ENCODE measurements at places on chromosomes 12 and 14. TPM values are rescaled to one million over a fixed set of nuclear protein-coding genes. Genes with fewer than 3 reads are reported as not detected.

GRCh38 chr14:88835661-88836060 lies 11.2 kb downstream of the TTC8 start:
- DNase-seq = no peak

GRCh38 chr12:111413442-111414086 lies 7.8 kb downstream of the SH2B3 start:
- no peak for DNase-seq

DNA sequence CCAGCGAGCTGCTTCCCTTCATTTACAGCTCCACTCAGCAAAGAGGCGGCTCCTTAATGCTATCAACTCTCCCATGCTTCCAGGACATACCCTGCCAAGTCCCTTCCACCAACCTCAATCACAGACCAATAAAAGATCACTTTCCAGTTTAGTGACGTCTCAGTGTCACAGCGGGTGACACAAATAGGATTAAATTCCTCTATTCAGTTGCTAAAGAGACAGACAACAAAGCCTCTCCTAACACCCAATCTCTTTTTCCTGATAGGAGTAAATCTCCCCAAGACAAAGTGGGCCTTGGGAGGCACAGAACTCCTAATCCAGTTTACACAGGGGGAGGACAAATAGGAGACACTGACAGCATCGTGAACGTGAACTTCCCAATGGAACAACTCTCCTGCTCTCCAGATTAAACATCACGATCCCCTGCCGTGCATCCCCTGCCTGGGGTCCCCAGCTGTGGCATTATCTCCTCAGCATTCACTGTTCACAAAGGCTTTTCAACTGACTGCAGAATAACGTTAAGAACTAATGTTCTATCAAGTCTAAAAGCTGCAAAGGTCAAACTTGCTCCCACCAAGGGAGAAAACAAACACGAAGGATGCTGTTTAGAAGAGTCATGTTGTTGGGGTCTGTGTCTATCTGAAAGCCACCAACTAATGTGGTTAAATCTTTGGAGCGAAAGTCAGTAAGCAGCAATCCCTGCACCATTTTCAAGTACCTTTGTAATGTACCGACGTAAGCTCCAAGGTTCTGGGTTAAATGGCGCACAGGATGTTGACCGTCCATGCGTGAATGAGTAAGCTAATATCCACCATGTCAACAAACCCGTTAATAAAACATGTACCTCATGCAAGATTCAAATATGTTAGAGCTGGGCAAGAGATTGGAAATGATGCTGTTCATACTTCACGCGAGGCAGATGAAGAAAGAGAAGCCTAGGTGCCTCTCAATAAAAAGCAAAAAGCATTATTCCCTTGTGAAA lies 31.5 kb downstream of the TMEM132D start:
- no peak for DNase-seq

- DNase-seq = no peak
Measured at GRCh38 chr12:50647479-50647878, 116.4 kb upstream of the ATF1 start.

DNA sequence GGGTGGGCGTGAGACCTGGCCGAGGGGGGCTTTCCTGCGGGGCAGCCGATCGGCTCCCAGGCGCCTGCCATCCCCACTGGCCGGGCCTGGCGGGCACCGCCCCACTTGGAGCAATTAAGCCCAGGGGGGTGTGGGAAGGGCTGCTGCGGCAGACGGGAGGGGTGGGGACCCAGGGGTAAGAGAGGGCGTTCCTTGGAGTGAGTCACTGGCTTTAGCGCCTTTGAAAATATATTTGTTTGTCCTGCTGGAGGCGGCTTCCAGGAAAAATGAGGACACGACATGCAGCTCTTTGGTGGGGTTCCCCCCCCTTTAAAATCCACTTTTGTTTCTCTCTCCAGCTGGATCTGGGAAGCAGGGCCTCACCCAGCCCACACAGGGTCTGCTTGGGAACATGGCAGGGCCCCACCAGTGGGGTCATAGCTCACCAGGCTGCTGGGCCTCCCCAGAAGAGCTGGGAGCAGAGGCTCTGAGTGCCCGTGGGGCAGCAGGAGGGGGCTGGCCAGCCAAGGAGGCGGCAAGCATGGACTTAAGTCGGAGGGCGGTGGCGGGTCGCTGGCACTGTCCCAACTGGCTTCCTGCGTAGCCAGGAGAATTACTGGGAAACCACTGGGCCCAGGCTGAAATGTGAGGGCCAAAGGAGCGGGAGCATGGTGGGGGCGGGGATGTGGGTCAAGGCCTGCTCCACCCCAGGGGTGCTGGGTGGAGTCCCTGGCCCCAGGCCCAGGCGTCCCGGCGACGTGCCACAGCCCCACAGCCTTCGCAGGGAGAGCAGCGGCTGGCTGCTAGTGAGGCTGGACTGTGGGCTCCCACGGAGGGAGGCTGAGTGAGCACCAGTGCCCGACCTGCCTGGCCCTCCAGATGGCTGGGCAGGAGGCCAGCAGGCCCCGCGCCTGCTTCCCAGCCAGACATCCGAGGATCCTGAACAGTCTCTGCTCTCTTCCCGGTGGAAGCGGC lies 128.0 kb downstream of the RFLNA start:
- DNase-seq = peak; percentile 93

The CALCOCO1 gene
- total RNA-seq = 191 TPM

DNA sequence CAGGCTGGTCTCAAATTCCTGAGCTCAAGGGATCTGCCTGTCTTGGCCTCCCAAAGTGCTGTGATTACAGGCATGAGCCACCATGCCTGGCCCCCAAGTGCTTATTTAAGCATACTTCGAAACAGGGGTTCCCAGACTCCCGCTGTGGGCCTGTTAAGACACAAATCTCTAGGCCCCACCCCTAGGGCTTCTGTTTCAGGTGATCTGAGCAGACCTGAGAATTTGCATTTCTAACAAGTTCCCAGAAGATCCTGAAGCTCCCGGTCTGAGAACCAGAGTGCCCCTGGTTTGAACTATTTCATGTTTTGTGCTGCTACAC lies 25.0 kb downstream of the GCH1 start:
- DNase-seq = no peak

- no peak for DNase-seq
Measured at GRCh38 chr14:91342206-91342760, 75.3 kb downstream of the CCDC88C start.

The STYK1 gene
- total RNA-seq = 0.93 TPM

DNA sequence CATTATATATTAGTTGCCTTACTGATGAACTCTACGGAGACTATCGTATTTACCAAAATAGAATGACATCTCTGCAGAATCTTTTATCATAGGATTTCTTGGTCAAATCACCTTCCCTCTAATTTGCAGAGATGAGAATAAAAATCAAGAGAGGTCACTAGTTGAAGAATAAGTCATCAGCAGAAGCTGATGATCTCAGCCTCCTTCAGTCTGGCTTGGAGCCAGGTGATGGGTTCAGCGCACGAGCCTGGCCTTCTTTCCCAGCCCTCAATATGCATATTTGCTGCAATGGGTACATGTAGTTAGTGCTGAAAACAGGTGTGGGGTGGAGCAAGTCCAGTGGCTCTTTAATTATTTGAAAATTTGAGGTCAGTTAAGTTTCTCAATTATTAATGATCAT lies 19.2 kb upstream of the EMP1 start:
- DNase-seq = no peak

GRCh38 chr12:53975479-53976152 lies 862 bp upstream of the HOTAIR start:
- no peak for DNase-seq

DNA sequence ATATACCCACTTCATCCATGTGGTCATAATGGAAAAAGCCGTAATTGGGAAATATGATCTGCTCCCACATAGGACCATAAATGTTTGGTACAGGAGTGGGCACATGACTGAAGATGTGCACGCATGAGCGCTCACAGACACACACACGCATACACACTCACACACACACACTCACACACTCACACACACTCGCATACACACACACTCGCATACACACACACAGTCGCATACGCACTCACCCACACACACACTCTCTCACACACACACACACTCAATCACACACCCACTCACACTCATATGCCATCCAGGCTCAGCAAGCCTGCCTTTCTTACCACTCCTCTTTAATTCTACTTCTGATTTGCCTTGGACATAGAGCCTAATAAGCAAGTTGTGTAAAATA lies 45.6 kb upstream of the EGLN3 start:
- no peak for DNase-seq

- no peak for DNase-seq
Measured at GRCh38 chr14:103216399-103216798, 93.1 kb downstream of the TNFAIP2 start.

GRCh38 chr12:122858171-122858570 lies 22.9 kb downstream of the HIP1R start:
- DNase-seq = peak; percentile 81

DNA sequence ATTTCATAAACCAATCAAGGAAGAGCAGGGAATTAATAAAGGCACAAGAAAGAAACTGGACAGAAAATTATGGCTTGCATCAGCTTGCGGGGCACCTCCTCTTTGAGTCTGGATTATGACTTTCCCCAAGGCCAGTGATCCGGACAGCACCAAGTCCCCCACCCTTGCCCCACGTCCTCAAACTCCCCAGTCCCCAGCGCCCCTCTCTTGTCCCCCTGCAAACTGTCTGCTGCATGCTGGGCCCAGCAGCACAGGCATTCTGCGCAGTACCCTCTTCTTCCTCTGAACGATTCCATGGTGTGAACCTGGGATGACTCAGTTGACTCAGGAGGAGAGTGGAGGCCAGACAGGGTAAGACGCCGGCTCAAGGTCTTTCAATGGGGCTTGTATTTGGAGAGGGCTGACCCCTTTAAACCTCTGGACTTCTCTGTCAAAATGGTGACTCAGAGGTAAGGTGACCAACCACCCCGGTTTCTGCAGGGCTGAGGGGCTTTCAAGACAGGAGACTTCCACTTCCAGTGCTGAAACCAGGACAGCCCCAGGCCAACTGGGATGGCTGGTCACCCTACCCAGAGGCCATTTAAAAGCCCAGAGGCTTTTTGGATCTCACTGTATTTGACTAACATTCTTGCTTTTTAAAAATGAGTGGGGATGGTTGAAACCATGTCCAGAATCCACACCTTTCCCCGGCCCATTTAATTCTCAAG lies 13.5 kb downstream of the C14orf132 start:
- no peak for DNase-seq

DNA sequence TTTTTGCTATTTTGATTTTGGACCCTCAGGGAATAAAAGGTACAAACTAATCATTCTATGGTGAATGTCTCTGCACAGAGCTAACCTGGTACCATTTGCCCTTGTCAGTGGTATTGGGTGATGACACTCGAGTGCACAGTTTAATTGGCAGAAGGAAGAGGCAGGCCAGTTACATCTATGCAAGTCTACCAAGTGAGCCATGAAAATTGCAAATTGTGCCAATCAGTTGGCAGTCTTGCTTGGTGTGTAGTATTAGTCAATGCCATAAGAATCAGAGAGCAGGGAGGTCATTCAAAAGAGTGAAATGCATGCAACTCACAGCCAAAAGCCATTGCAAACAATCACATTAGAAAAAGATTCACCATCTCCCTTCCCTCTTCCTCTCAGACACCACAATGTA lies 479.6 kb downstream of the ADAMTS20 start:
- no peak for DNase-seq

DNA sequence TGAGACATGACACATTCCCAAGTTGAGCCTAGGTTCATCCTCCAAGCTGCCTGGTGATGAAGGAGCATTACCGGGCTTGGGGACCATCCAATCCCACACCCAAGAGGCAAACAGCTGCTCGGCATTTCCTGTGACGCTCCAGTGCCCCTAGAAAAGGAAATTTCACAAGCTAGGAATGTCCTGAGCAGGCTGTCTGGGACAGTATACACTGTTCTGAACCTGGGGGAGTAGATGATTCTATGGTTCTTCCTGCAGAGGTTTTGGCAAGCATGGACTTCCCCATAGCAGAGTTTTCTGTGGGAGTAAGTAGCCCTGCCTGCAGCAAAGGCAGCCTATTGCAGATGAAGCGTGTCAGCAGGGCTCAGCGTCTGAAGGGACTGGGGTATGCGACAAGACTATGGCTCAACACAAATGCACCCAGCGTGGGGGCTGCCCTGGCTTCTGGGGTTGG lies 47.4 kb upstream of the SRSF5 start:
- peak; percentile 73 for DNase-seq

GRCh38 chr12:126362493-126362892 lies 1297.3 kb downstream of the AACS start:
- no peak for DNase-seq

DNA sequence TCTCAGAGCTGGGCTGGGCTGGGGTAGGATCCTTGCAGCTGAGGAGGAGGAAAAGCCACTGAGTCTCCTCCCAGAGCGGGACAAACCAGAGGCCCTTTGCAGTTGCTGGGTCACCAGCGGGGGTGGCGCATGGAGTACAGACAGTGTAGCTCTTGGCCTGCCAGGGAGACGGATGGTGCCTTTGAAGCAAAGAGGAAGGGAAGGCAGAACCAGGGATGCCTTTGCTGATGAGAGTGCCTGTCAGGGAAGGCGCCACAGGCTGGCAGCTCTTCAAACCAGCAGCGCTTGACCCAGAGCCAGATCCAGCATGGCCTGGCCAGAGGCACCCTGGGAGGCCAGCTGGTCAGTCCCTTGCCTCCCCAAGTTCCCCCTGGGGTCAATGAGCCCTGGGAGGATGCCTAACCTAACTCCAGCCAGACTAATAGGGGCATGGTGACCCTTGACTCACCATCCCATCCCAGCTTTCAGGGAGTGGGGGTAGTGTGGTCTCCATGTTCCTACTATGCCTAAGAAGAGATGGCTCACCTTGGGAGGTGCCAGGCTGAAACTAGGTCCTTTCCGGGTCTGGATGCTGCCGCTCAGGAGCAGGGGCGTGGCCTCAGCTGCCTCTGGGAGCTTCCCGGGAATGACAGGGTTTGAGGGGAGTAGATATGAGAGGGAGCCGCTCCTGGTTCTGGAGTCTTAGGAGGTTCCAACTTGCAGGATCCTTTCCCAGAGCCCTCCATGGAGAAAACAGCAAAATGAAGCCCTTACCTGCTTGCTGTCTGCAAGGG lies 19.8 kb downstream of the VASH1 start:
- DNase-seq = no peak

DNA sequence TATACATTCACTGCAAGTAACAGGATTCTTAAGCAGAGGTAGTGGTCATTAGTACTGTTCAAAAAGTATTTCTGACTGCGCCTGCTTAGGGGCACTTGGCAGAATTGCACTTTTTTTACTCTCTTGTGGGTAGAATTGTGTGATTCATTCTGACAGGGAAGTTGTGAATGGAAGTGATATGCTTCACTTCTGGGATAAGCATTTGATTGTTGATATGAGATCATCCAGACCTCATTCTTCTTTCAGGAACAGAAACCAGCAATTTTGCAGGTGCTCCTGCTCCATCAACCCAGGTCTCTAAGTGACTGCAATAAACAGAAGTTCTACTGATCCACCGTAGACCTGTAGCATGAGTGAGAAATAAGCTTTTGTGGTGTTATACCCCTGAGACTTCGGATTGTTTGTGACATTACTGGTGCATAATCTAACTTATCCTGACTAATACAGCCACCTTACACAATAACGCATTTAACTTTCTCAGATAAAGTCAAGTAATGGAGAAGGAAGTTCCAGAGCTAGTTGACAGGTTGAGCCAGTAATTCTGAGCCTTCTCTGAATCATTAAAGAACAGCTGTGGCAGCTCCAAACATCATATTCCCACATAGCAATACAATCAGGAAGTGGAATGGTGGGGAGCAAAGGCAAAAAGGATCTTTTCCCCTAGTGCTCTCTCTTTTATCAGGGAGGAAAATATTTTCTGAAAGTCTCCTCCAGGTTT lies 387.9 kb downstream of the SYT1 start:
- DNase-seq = no peak

The MANSC4 gene
- total RNA-seq = not detected
